HuH-7 (cell line): ENCODE measurements at places on chromosomes 11 and 22.

DNA sequence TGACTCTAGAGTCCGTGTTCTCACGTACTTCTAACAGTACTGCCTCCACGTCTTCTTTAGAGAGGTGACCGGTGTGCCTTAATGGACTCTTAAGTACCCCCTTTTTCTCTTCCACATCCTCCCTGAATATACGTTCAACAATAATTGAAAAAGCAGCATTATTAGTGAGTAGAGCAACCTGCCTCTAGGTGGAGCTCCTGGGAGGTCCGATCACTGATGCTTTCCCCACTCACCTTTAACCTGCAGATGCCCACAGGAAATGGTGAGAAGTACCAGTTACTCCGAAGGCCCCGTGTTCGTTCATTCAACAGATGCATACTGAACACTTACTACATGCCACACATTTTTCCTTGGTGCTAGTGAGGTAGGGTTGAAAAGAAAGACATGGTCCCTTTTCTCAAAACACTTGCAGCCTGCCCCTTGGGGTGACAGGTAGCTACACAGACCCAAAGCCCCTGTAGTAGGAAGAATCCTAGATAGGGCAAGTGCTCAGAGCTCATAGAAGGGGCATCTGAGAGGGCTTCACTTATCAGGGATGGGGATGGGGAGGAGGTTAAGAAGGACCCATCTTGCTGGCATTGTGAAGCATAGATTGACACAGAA is 72.7 kb downstream of the FEZ1 start:
- DNase-seq: peak; percentile 38

DNA sequence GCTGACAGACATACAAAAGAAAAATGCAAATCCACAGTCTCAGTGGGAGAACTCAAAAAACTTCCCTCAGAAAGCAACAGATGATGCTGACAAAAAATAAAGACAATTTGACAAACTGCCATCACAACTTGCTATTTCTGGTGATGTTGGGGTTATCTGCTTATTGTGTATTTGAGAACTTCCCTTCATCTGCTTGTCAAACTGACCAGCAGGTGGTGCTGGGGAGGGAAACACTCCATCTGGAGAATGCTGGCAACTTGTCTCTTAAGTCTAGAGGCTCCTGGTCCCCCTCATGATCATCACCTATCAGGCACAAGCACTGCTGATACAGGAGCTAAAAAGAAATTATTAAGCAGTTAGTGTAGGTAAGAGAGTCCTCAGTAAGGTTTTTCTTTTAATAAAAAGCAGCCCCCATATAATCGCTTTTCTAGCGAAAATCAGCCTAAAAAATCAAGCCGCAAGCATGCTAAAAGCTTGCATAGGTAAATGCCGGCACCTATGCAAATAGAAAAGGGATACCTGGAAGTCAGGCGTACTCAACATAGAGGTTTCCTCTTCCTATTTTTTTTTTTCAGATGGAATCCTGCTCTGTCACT is 9.8 kb upstream of the FAM111B start:
- peak; percentile 10 for DNase-seq

GRCh38 chr11:132590554-132590953 is 941.7 kb downstream of the OPCML start:
- no peak for DNase-seq

DNA sequence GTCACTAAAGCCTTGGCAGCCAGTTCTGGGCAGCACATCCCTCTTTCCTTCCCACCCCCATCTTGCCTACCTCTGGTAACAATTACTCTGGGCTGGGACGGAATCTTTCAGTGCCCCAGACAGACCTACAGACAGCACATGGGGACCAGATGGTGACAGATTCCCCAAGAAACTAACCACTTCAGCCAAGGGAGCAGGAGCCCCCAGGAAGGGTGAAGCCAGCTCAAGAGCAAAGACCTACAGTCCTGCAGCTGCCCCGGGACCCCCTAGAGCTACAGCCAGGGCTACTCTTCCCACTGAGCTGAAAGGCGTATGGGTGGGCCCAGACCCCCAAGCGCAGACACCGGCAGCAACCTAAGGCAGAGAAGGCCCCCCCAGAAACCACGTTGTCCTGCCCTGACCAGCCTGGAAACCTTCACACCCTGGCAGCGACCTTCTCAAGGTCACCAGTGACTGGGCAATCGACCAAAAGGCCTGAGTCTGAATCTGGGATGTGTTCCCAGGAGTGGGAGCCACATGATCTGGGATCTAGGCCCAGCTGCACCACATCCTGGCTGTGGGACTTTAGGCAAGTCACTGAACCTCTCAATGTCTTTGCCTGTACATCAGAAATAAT is 65.8 kb downstream of the LRRC32 start:
- no peak for DNase-seq
